ENCODE measurements at places on chromosomes 12 and 14.

GRCh38 chr12:67382241-67382871 is 113.2 kb downstream of the CAND1 start:
- peak; percentile 84 for DNase-seq

DNA sequence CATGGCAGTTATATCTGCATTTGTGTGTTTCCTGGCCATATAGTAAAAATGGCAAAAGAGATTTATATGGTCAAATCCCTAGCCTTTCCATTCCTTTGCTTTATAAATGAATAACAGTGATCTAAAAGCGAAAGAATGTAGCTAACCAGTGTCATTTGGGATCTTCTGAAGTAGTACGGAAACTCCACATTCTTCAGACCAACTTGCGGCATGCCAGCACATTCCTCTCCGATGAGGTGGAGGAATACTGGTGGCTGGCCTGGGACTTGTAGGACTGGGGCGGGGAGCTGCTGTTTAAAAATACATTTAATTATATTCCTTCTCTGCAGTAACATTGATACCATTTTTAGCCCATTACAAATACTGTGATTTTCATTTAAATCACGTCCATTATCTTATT is 85.3 kb downstream of the SAMD4A start:
- DNase-seq, result peak; percentile 100

DNA sequence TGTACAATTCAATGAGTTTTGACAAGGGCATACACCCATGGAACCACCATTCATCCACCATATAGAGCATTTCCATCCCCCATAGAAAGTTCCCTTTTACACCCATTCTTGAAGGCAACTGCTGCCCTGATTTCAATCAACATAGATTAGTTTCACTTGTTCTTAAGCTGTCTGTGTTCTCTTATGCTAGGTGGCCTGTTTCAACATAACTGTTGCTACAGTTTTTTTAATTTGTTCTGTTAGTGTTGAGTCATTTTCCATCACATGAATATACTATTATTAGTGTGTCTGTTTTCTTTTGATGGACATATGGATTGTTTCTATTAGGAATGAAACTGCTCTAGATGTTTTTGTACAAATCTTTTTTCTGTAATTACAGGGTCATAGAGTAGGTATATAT is 123.4 kb downstream of the PTPRQ start:
- DNase-seq, result peak; percentile 82

- no peak for DNase-seq
Measured at GRCh38 chr12:58725400-58726105, 194.8 kb downstream of the LRIG3 start.

Measured in fibroblast of villous mesenchyme (primary cell).